ENCODE measurements at places on chromosomes 3 and 15.

GRCh38 chr3:158057666-158058065 lies 48.6 kb downstream of the SHOX2 start:
- peak; percentile 65 for DNase-seq

GRCh38 chr3:151871639-151872468 lies 1.6 kb upstream of the SUCNR1 start:
- DNase-seq, result peak; percentile 12

- no peak for DNase-seq
These were observed 82.1 kb downstream of the MYO1E start for GRCh38 chr15:59290295-59291212.

DNA sequence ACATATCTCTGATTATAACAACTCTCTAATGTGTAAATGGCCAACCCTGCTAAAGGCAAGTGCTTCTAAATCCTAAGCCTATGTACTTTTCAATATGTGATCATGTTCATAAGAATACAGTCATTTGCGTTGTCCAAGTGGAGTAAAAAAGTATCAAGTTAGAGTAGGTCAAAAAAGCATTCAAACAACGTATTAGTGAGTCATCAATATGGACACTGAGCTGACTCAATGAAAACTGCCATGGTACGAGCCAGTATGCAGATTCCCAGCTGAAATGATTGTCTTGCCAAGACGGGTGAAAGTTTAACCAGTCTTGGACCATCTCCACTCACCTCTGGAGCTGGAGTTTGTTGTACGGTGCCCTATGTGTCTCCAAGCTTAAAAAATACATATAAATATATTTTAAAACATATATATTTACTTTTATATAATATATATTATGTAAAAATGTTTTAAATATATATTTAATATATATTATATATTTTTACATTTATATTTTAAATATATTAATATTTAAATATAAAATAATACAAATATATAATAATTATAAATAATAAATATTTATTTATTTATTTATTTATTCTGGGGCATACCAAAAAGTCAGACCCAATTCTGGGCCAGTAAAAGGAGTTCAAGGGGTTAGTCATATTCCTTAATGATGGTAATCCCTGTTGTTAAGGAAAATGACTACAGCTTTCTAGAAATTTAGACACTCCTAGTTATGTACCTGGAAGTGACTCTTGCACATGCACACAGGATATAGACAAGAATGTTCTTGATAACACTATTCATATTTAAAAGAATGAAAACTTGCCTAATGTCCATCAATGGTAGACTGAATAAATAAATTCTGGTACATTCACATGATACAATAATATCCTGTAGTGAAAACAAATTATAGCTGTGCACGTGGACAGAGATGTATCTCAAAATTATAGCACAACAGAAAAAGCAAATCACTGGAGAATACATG lies 27.2 kb downstream of the PLSCR4 start:
- no peak for DNase-seq

GRCh38 chr3:54344601-54345231 lies 222.4 kb downstream of the CACNA2D3 start:
- DNase-seq, result no peak

DNA sequence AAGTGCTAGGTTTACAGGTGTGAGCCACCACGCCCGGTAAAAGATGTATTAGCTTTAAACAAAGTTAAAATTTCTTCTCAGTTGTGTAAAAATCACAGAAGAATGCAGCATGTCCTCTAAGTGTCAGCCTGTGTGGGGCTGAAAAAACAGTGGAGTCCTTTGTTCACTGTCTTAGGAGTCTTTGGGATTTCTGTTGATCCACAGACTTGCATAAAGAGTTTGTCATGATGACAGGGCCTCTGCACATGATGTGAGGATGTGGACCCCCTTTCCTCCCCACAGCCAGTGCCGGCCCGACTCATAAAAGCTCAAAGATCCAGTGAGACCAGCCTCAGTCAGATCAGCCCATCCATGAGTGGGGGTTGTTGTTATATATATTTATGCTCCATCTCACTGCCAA lies 49.0 kb upstream of the GOLGA8J start:
- no peak for DNase-seq

GRCh38 chr3:69784954-69785514 lies 45.8 kb downstream of the MITF start:
- peak; percentile 89 for DNase-seq

GRCh38 chr3:24582431-24583403 lies 88.1 kb upstream of the THRB start:
- DNase-seq, result peak; percentile 25

DNA sequence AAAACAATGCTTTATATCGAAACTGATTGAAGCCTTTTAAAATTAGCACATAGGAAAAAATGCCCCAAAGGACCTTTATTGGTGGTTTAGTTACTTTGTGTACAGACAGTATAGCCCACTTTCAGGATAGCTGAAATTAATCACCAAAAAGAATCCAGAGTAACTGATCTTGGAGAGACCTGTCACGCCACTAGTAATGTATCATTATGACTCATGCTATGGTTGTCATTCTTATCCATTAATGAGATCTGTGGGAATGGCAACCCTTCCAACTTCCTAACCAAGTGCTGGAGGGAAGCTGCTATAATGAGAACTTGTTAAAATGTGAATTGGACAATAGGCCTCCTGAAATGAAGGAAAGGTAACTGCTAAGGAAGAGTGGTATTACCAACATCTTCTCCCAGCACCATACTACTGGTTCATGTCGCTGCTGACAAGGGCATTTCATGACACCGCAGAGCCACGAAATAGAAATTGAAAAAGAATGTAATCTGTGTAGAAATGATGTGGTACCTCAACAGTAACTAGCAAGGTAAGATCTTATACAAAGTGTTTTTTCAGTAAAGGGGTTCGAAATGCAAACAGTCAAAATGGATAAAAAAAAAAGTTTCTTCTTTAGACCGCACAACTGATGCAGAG lies 7.1 kb upstream of the EMC4 start:
- DNase-seq, result peak; percentile 60

DNA sequence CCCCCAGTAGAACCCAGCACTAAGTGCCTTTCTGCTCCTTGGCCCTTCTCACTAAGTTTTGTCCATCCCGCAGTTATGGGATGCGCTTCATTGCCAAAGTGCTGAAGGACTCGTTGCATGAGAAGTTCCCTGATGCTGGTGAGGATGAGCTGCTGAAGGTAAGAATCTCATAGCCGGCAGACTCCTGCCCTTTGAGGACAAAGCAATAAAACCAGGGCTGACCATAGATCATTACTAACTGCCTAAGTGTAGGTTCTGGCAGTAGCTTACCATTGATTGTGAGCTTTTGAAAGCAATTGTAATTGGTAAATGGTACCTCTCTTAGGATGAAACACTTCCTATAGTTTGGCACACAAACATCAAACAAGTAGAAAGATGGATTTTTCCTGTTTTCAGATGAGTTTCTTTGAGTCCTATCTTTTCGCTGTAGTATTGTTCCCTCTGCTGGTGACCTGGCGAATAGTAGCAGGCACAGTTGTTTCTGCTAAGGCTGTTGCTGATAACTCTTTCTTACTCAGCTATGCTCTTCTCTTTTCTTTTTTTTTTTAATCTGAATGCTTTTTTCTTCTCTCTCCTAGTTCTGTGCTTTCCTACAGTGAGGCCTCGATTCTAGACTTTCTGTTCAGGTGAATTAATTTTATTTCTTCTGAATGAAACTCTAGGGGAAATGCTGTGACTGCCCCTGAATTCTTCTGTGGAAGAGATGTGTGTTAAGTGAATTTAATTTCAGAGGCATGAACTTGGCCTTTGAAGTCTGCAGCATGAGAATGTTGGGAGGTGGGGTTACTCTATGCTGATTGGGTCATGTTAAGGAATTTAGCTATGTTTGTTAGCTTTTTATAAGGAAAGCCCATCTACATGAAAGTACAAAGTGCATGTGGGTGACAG lies 47.4 kb upstream of the CRTC3 start:
- DNase-seq, result peak; percentile 30

GRCh38 chr3:132289316-132289715 lies 27.9 kb upstream of the ACP3 start:
- DNase-seq, result peak; percentile 81

- no peak for DNase-seq
These were observed 217.5 kb downstream of the ALCAM start for GRCh38 chr3:105584003-105584790.

DNA sequence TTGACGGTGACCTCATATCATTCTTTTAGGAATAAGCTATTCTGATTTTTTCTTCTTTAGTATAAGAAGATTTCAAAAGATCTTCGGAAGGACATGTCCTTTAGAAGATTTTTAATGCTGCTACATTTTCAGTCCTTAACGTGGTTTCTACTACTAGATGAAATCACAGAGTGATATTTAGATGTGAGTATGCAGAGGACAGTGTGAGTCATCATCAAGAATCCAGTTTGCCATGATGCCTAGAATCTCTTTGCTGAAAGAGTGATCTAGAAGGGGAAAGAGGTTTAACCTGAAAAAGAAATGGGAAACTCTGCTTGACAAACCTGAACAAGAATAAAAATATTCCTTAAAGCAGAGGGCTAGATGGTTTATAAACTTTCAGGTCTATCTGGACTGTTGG lies 43.2 kb downstream of the SLC7A14 start:
- DNase-seq, result peak; percentile 55

DNA sequence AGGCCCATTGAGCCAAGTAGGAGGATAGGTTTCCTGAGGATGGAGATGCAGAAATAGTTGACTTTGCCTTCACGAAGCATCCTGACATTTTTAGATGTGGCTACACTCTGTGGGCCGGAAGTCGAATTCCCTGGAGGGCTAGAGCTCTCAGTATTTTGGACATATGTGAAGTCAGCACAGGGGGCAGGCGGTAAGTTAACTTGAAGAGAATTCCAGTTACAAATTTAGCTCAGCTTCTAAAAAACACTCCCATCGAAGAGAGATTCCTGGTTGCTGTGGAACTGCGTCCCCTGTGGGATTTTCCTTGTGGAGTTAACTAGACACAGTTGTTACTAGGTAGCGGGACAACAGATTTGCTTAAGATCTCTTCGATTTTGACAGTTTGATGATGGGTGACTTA lies 161.9 kb upstream of the RGMA start:
- DNase-seq, result no peak

- no peak for DNase-seq
These were observed 209.7 kb upstream of the DCBLD2 start for GRCh38 chr3:99111235-99111634.

GRCh38 chr3:190064112-190064511 lies 56.6 kb downstream of the P3H2 start:
- DNase-seq, result peak; percentile 75

Measured in foreskin fibroblast (primary cell).